ENCODE measurements at places on chromosomes 5 and 9.

DNA sequence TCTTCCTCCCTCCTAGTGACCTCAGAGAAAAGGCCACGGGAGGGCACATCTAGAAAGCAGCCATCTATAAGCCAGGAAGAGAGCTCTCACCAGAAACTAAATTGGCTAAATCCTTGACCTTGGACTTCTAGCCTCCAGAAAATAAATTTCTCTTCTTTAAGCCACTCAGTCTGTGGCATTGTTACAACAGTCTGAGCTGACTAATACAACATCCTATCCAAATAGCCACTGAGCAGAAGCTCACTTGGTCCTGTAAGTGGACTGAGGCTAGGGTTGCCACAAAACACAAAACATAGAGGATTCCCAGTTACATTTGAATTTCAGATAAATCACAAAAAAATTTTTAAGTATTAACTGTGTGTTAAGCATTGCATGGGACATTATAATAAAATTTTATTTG is 383.4 kb downstream of the MLLT3 start:
- no peak for DNase-seq

GRCh38 chr5:110951373-110951791 is 120.1 kb upstream of the TSLP start:
- DNase-seq = no peak

DNA sequence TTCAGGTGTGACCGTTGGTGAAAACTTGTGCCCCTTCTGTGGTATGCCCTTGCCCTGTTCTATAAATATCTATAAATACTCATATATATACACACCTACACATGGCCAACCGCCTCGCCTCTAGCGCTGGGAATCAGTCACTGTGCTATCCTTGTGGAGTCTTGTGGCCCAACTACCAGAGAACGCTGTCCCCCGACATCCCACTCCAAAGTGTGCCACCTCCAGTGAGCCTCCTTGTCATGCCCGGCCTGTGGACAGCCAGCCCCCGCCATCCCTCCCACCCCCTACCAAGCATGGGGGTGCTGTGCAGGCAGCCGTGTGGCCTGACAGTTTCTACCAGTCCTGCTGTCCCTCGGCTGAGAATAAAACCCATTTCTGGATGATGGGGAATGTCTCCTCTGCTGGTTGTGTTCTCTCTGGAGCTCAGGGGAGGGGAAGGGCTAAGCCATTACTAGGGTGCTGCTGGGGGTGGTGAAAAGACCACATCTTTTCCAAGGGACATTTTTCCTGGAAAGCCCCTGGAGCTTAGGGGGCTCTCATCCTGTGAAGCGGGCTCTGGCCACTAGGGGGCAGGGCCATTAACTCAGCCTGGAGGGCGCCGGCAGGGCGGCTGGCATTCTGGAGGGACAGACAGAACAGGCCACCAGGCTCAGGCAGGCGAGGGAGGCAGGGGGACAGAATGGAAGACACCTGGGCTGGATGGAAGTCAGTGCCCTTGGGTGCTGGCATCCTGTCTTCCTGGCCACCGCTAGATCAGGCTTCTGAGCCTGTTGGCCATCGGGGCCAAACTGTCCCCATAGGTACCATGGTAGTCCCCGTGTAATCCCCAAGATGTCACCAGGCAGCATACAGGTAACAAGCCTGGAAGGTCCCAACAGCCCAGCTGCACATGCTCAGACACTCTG is 20.7 kb downstream of the GOLGA2 start:
- no peak for DNase-seq

GRCh38 chr9:89430995-89431394 is 66.9 kb downstream of the SEMA4D start:
- no peak for DNase-seq

- no peak for DNase-seq
These were observed 138.0 kb upstream of the C9orf72 start for GRCh38 chr9:27711241-27711640.

DNA sequence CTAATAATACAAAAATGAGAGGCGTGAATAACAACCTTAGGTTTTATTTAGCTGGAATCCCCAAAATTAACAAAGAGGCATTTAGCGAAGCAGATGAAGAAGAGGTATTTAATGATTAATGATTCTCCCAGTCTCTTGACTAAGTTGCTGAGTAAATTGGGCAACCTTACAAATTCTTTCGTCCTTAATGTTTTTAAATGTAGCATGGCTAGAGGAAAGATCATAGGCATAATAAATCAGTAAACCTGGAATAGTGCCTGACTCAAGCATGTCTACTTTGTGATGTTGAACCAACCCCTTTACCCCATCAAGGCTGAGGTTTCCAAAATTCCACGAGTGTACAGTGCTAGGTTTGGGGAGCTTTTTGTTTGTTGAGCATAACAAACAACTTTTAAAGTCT is 7.9 kb downstream of the BHMT start:
- no peak for DNase-seq

DNA sequence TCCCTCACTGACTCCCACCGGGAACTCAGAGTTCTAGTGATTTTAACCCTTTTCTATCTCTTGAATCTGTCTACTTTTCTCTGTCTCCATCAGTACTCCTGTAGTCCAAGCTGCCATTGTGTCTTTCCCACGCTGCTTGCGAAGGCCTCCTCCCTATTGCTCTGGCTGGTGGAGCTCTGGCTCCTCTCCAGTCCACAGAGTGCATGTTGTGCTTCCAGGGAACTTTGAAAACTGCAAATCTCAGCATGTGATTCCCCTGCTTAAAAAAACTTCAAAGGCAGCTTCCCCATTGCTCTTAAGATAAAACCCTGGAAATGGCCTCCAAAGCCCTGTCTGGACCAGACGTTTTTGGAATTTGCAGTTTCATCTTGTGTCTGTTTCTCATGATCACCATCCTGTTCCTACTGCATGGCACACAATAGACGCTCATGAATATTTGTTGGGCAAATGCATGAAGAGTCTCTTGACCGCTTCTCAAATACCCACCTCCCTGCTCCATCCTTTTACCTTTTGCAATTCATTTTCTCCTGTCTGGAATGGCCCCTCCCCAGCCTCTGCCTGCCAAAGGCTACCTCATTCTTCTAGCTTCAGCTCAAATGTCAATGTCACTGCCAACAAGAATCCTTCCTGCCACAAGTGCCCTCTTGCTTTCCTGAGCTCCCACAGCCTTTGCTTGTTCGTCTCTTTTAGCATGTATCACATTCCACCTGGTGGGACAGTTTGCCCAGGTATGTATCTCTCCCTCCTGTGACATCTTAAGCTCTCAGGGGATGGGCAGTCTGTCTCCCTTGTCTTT is 293.2 kb downstream of the ARHGAP26 start:
- DNase-seq = no peak

DNA sequence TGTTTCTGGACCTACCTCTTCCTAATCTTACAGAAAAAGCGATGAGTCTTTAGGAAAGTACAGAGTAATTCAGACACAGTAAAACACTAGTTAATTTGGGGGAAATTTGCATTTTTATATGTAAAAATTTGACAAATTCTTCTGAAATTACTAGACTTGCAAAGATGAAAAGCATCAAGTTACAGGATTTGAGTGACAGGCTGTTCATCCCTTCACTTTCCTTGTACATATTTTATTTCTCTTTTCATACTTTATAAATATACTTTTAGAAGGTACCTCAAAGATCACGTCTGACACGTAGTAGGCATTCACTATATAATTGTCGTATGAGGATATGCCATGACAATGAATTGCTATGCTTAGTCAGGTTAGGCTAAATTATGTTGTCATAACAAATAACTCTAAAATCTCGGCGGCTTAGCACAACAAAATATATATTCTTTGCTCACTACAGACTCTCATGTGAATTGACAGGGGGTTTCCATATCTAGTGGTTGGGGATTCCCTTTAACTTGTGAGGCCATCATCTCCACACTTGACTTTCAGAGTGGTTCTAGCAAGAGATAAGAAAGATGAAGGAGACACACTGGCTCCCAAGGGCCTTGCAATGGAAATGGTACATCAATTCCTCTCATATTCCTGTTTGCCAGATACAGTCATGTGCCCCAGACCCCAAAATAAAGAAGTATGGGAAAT is 154.1 kb upstream of the TUT7 start:
- no peak for DNase-seq

- no peak for DNase-seq
These were observed 212.3 kb downstream of the ICE1 start for GRCh38 chr5:5634817-5635216.

DNA sequence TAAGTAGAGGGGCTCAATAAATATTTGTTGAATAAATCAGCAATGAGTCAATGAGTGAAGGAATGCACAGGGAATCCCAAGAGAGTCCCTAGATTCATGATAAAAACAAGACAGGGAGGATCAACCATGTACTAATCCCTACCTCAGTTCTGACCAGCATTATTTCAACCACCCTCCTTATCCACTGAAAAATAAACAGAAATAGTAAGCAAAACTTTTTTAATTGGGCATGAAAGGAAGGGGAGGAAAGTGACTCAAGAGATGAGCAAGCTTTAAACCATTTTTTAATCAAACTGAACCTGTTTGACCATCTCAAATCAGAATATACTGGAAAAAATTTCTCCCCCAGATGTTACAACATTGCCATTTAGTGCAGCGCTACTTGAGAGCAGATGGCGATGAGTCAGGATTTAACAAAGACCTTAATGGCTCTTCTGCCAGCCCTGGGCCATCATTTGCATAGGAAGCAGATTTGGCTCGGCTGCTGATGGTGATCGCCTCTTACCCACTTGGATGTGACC is 194.8 kb upstream of the SLC30A5 start:
- DNase-seq = peak; percentile 93

DNA sequence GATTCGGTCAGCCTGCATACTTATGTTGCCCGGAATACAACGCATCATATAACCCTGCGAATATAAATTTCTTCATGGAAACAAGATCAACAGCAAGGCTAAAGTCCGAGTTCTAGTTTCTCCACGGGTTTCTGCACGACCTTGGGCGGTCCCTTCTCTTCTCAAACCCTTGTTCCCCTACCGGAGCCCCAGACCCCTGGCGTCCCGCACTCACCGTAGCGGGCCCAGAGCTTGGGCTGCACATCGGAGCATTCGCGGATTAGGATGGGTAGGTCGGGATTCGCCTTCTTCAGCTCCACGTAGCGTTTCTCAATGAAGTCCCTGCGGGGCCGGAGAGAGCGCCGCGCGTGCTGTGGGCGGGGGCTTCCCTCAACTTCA is 399 bp downstream of the NDUFA2 start:
- no peak for DNase-seq

DNA sequence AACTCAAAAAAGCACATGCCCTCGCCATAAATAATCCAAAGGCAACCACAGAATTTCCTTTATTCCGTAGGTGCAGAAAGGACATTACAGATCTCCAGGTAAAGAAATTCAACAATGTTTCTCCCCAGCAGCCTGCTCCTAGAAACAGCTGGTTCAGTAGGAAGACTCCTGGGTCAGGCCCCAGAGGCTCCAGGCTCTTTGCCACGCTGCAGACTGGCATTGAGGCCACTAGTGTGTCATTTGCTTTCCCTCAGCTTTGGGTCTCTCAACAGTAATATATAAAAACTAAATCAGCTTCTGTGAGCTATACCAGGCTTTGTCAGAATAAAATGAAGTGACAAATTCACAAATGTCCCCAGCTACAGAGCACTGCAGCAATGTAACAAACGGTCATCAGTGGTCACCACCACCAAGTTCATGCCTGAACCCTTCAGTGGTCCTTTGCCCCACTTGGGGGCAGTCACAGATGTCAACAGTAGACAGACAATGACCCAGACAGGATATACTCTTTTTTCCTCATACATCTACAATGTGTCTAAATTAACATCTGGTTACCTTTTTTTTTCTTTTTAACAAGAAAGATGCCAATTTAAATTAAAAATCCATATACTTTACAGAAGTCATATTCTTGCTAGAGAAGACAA is 93.5 kb downstream of the MARCHF3 start:
- no peak for DNase-seq

DNA sequence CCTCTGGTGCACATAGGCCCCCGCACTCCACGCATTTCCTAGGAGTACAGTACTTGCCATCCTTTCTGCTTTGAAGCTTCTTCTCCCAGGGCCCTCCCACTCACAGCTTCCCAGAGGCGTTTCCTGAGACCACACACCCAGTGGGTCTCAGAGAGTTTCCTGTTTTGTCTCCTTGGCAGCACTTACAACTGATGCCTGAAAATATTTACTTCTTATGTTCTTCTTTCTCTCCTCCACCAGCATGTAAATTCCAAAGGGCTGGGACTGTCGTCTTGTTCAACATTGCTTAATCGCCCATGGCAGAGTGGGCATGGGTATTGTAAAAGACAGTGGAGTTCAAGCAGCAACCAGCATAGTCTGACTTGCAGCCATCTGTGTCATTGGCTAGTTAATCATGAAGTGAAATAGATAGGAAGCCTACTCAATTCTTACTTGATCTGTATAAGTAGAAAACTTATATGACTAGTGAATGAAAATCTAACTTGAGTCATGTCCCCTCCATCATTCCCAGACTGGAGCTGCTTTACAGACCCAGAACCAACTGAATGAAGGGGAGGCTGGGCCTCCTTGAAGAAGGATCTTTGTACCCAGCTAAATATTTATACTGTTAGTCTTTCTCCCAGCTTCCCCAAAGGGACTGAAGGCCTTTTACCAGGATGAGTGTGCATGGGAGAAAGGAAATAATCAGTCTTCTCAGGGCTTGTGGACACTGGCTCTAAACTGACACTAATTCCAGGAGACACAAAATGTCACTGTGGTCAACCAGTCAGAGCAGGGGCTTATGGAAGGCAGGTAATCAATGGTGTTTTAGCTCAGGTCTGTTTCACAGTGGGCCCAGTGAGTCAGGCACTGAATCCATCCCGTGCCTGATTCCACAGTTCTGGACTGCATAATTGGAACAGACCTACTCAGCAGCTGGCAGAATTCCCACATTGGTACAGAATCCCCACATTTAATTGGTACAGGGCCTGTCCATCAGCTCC is 116.4 kb downstream of the SV2C start:
- DNase-seq = no peak

GRCh38 chr5:11898787-11899186 is 5.5 kb downstream of the CTNND2 start:
- no peak for DNase-seq

GRCh38 chr5:76688836-76689235 is 27.1 kb upstream of the F2R start:
- DNase-seq = no peak

DNA sequence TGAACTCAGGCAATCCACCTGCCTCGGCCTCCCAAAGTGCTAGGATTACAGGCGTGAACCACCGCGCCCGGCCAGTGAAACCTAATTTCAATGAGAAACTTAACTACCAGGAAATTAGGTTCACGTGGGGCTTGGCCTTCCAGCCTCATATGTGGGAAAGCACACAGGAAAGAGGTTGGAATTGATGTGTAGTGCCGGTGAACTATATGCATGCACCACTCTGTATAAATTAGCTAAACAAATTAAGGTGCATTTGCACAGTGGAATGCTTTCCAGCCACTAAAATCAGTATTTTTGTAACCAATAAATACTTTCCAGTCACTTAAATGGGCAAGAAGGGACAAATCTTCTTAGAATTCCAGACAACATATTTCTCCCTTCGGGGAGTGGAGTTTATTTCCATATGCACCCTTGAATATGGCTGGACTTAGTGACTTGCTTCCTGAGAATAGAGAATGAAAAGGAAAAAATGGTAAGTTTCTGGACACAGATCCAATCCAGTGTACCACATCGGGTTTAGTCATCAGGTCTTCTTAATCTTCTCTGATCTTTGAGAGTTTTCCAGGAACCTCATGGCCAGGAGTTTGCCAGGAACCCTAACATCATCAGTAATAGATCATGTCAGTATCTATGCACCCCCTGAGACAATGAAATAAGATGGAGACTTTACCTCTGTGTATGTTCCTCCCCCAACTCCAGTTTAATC is 24.9 kb downstream of the ATOX1 start:
- DNase-seq = no peak

- no peak for DNase-seq
These were observed 58.2 kb downstream of the NSUN2 start for GRCh38 chr5:6574537-6575245.

All from HS-5 (cell line).